ENCODE measurements at places on chromosomes 3 and 15.
A peak's percentile ranks its signal among the peaks of the same experiment; 100 is the strongest.

- no peak overlapping the region for H3K4me3 ChIP-seq
- H3K4me1 ChIP-seq = no peaks in the 10 kb centered on the region
- no peaks in the 10 kb centered on the region for H3K27me3 ChIP-seq
- no peak overlapping the region for H3K27ac ChIP-seq
Observed at GRCh38 chr3:86800116-86800515, 190.8 kb downstream of the VGLL3 start.

DNA sequence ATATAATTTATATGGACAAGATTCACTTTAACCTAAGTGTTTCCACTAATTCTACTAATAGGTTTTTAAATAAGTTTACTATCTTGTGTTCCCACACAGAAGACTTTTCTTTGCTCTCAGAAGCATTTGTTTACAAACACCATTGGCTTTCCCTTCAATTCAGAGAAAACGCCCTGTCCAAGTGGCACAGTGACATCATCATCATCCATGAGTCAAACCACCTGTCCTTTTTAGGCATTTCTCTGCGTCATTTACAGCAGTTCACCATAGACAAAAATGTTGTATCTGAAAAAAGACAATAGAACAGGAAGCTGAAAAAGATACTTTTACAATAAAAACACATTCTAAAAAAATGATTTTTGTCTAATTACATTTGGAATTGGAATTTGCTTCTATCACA lies 9.3 kb upstream of the BCL2L10 start:
- H3K4me3 ChIP-seq = no peak overlapping the region
- H3K27me3 ChIP-seq = no peaks in the 10 kb centered on the region
- H3K4me1 ChIP-seq = peaks cover 1% of the 10 kb centered on the region

- no peak overlapping the region for H3K4me3 ChIP-seq
- H3K4me1 ChIP-seq = no peaks in the 10 kb centered on the region
- H3K27ac ChIP-seq = no peak overlapping the region
- no peak for DNase-seq
- H3K27me3 ChIP-seq = no peaks in the 10 kb centered on the region
Observed at GRCh38 chr3:170079536-170080165, 41.9 kb downstream of the GPR160 start.

- H3K4me3 ChIP-seq = no peak overlapping the region
- H3K36me3 ChIP-seq = no peaks in the 10 kb centered on the region
- no peak overlapping the region for H3K27ac ChIP-seq
- no peak for DNase-seq
Observed at GRCh38 chr15:71737761-71738160, 72.6 kb upstream of the NR2E3 start.

GRCh38 chr3:115623044-115623868 lies at the start of gene GAP43:
Gene GAP43 (plus strand): TSS chr3:115623510. CDS start chr3:115623690, 180 bp downstream.
- H3K4me1 ChIP-seq = peaks cover 5% of the 10 kb centered on the region
- H3K4me3 ChIP-seq = peak within 1 kb of the TSS; percentile 50
- no peak within 1 kb of the TSS for H3K27ac ChIP-seq
- no peaks in the 10 kb centered on the region for H3K27me3 ChIP-seq

DNA sequence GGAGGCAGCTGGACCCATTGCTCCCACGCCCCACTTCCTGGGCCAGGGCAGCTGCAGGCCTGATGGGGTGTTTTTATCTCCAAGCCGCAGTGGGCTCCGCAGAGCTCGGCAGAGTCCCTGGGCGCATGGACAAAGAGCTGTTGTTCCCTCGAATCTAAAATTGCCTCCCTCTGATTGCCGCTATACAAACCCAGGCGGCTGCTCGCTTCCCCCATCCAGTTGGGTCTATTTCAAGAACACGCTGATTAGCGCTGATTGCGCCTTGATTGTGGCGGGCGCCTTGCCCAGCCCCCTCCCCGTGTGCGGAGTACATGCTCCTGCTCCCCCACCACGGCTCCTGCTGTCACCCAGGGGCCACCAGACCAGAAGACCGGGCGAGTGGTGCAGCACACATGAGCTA lies 43.4 kb upstream of the SLC6A1 start:
- H3K4me3 ChIP-seq = no peak overlapping the region
- no peaks in the 10 kb centered on the region for H3K4me1 ChIP-seq
- DNase-seq = no peak
- H3K27me3 ChIP-seq = no peaks in the 10 kb centered on the region

DNA sequence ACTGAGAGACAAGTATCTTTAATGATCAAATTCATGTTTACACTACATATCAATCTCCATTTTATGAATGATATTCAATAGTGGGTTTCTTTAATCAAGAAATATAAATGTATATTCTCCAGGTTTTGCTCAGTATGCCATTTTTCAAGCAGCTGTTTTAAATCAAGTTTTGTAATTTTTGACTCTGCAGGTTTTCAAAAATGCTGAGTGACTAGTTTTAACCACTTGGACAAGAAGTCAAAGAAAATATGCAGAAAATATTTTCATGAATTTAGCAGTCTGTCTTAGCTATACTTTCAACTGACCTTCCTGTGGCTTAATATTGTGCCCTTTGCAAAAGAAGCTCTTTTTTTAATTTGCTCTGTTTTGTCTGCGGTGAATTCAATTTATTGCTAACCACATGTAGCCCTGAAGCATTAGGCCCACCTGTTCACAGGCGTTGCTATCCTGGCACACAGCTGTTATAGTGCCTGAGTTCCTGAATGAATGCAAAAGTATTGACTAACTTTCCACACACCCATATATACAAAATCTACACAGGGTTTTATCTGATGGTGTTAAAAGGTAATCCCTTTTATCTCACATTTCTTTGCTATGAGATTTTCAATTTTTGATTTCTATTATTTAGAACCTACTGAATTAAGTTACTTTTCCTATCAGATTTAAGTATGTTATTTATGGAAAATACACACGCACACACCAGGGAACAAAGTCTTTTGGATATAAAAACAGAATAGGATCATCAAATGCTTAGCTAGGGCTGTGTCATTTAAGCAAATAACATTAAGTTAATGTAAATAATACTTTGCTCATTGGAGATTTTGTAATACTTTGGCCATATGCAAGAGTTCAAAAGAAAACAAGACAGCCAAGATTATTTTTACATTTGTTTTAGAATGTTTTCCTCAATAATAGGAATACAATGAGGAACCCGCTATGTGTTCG lies 1166.1 kb upstream of the GBE1 start:
- no peaks in the 10 kb centered on the region for H3K4me1 ChIP-seq
- H3K36me3 ChIP-seq = no peaks in the 10 kb centered on the region
- no peak overlapping the region for H3K27ac ChIP-seq
- DNase-seq = no peak
- no peaks in the 10 kb centered on the region for H3K27me3 ChIP-seq

- no peaks in the 10 kb centered on the region for H3K27me3 ChIP-seq
- no peaks in the 10 kb centered on the region for H3K4me1 ChIP-seq
Observed at GRCh38 chr15:31262143-31262530, 64.5 kb upstream of the KLF13 start.

DNA sequence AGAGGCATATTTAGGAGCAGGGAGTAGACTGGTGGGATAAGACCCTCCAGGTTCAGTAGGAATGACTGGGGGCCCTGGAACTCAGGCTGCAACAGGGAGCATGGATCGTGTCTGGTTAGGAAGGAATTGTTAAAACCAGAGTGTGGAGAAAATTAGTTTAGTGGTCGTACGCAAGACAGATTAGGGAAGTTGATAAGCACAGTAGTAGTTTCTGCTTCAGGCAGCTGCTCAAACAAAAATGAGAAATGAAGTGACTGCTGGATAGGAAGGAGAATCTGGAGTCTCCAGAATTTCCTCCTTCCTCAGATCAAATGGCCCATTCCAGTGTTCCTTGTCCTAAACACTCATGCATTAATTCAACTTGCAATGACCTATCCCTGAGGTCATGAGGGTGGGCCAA lies 11.2 kb downstream of the MYD88 start:
- DNase-seq = no peak
- no peak overlapping the region for H3K27ac ChIP-seq
- no peaks in the 10 kb centered on the region for H3K4me1 ChIP-seq
- H3K27me3 ChIP-seq = no peaks in the 10 kb centered on the region

GRCh38 chr15:66706225-66706732 lies 4.2 kb downstream of the SMAD6 start:
- peaks cover 7% of the 10 kb centered on the region for H3K4me1 ChIP-seq
- H3K4me3 ChIP-seq = peak overlapping the region; percentile 91
- no peaks in the 10 kb centered on the region for H3K27me3 ChIP-seq
- H3K36me3 ChIP-seq = peaks cover 7% of the 10 kb centered on the region
- DNase-seq = peak; percentile 37
- peak overlapping the region; percentile 45 for H3K27ac ChIP-seq

- H3K4me3 ChIP-seq = no peak overlapping the region
- H3K27ac ChIP-seq = no peak overlapping the region
- peaks cover 2% of the 10 kb centered on the region for H3K36me3 ChIP-seq
- DNase-seq = no peak
- no peaks in the 10 kb centered on the region for H3K27me3 ChIP-seq
- no peaks in the 10 kb centered on the region for H3K4me1 ChIP-seq
Observed at GRCh38 chr15:40722934-40723333, 28.0 kb downstream of the RAD51 start.

DNA sequence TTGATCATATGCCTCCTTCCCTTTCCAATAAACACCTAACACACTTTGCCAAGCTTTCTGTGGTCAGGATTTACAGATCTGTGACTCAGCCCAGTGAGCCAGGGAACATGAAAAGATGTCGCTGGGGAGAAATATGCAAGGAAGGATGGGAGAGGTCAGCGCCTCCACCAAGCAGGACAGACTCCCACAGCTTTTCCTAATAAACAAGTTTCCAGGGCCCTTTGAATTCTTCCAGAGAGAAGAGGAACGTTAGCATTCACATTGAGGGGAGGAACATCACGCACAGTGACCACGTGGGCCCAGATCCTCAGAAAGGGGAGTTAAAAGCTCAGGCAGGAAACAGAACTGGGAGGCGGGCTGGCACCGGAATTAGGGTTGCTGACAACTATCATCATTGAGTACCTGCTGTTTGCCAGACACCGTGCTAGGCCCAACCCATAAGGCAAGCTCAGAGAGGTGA lies 33.3 kb upstream of the MRPS22 start:
- H3K27ac ChIP-seq = no peak overlapping the region
- no peak overlapping the region for H3K4me3 ChIP-seq

- no peaks in the 10 kb centered on the region for H3K36me3 ChIP-seq
- H3K27me3 ChIP-seq = no peaks in the 10 kb centered on the region
- no peak for DNase-seq
- H3K4me1 ChIP-seq = no peaks in the 10 kb centered on the region
- no peak overlapping the region for H3K27ac ChIP-seq
Observed at GRCh38 chr3:38563070-38563885, 67.1 kb downstream of the EXOG start.

DNA sequence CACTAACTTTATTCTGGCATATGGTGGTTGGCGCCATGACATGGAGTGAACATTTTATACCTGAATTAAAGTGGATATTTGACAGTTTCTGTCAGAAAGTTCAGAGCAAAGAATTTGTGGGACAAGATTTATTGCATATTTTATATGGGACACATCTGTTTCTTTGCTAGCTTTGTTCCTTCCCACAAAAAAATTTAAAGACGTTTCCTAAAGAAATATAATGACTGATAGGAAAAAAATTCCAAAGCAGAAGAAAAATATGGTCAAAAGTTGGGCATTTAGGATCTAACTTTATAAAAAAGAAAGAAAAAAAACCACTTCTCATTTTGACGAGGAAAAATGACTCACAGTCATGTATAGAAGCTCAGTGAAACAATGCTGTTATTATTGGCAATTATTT lies 101.6 kb downstream of the GREM1 start:
- no peak overlapping the region for H3K4me3 ChIP-seq
- DNase-seq = no peak
- no peaks in the 10 kb centered on the region for H3K36me3 ChIP-seq
- no peaks in the 10 kb centered on the region for H3K27me3 ChIP-seq
- no peaks in the 10 kb centered on the region for H3K4me1 ChIP-seq

- no peak within 1 kb of the TSS for H3K27ac ChIP-seq
- peak within 1 kb of the TSS; percentile 36 for H3K4me3 ChIP-seq
- peaks cover 25% of the 10 kb centered on the region for H3K27me3 ChIP-seq
Observed at GRCh38 chr15:100918690-100919480, at the start of gene LRRK1. Gene LRRK1 (plus strand): TSS chr15:100919357. CDS start chr15:100924633, 5,276 bp downstream.

- H3K36me3 ChIP-seq = no peaks in the 10 kb centered on the region
- no peaks in the 10 kb centered on the region for H3K4me1 ChIP-seq
- no peak overlapping the region for H3K27ac ChIP-seq
- DNase-seq = no peak
Observed at GRCh38 chr3:13083898-13084297, 10.7 kb upstream of the IQSEC1 start.

DNA sequence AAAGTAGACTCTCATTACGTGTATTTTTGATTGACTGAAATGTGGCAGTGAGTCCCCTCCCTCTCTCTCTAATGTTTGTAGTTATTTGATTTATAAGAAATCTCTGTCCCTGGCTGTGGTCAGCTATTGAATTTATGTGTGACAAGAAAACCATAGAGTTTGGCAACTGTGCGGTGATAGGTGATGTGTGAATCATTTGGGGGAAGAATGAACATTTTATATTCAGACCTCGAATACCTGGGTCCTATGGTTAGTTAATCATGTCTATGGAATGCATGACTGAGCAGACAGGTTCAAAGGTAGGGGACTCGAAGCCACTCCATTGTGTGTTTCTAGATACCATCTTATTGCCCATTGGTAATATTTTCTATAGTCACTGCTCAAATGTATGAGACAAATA lies 712.1 kb downstream of the MECOM start:
- DNase-seq = no peak
- no peak overlapping the region for H3K27ac ChIP-seq
- H3K36me3 ChIP-seq = no peaks in the 10 kb centered on the region
- H3K4me3 ChIP-seq = no peak overlapping the region
- no peaks in the 10 kb centered on the region for H3K27me3 ChIP-seq

DNA sequence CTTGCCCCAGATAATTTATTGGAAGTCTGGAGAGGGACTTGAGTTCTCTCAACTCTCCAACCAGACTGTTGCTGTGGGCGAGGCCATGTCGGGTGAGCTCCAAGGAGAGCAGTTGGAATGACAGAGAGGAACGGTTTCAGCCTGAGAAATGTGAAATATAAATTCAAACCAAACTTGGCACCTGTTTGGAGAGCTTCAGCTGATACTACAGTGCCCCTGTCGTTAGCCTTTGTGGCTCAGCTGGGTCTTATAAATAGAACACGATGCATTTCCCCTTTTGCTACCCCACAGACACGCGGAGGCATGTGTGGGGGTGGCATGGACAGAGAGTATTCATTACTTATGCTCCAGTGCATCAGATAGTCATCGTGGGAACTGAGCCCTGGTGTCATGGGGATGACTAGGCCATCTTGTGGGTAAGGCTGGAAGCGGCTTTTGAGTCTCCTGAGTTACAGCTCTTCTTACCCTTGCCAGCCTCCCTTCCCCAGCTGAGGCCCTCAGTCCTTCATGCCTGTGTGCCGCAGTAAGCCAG lies 15.6 kb downstream of the SMAD3 start:
- H3K27ac ChIP-seq = no peak overlapping the region
- H3K4me1 ChIP-seq = peaks cover 23% of the 10 kb centered on the region
- no peak for DNase-seq
- H3K27me3 ChIP-seq = no peaks in the 10 kb centered on the region

DNA sequence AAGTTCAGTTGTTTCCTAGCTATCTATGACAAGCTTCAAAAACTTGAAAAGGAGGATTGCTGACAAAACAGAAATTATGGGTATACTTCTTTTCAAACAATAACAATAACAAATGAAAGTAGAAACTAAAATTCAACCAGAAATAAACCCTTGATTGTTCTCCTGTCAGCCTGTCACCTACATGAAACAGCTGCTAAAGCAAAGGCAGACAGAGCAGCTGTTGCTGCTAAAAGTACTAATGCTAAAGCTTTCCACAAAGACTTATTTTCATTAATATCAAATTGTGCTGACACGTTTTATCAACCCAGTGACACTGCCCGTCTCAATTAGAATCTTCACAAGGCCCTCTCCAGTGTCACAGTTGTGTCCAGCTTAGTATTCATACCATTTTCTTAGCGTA lies 533.2 kb upstream of the GBE1 start:
- H3K27ac ChIP-seq = no peak overlapping the region
- H3K27me3 ChIP-seq = no peaks in the 10 kb centered on the region
- no peak overlapping the region for H3K4me3 ChIP-seq
- H3K36me3 ChIP-seq = no peaks in the 10 kb centered on the region
- H3K4me1 ChIP-seq = no peaks in the 10 kb centered on the region
- DNase-seq = no peak

All from mesendoderm (in vitro differentiated cells).